Activated CD8-positive, alpha-beta memory T cell treated with anti-CD3 and anti-CD28 coated beads for 48 hours (primary cell): ENCODE measurements at places on chromosomes 16 and 17.

- no peak for DNase-seq
Measured at GRCh38 chr16:88713568-88714419, 7.5 kb downstream of the CTU2 start.

DNA sequence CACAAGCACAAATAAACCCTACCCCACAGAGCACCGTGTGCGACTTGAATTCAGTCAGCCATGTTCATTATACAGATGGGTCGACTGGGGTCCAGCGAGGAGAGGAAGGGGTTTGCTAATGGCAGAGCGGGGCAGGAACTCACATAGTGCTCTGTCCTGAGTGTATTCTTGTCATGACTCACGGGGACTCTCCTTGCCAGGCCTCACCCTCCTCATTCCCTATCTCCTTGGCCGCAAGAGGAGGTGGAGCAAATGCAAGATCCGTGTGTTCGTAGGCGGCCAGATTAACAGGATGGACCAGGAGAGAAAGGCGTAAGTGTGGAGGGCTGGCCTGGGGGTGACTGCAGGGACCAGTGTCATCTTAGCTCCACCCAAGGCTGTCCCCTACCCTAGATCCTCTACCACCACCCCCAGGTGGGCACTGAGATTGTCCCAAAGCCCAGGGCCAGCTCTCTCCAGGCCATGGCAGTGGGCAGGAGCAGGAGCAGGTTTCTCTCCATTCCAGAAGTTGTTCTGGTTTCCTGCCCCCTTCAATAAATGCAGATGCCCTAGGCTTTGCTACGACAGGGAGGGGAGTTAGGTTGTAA is 29.4 kb downstream of the SLC12A3 start:
- no peak for DNase-seq

DNA sequence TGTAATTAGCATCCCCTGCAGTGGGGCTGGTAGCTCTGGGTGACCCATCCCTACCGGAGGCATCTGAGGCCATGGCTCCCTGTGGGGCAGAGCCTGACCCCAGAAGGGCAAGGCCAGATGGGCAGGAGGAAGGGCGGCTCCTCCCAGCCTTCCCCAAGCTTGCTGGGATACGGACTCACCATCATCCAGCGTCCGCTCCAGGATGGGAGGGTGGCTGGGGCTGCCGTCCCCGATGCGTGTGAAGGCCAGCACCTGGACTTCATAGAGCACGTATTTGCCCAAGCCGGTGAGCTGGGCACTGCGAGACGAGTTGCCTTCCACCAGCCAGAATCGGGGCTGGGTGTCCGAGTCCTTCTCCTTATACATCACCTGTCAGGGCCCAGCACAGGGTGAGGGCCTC is 81.6 kb upstream of the CDC42EP4 start:
- no peak for DNase-seq

DNA sequence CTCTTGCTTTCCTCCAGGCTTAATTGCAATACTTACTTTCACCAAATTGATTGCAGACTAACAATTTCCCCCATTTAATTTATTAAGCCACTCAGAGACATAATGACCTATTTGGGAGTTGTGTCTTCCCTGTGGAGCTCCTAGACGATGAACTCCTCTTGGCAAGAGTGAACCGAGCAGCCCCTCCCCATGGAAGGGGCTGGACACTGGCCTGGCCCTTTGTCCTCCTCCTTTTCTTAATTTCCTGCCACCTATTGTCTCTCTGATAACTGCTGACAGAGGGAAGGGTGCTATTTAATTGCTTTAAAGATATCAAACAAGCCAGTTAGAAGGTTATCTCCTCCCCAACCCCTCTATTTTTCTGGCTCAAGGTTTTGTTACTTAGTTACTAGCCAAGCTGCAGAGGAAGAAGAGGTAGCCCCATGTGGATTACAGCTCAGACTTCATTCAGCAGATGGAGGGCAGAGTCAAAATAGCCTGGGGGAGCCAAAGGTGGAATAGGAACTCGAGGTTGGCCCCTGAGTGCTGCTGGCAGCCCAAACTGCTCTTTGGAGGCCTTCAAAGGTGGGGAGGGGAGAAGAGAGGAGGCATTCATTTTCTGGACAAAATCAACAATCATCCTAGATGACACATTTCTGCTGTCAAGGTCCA is 3.7 kb upstream of the SSTR2 start:
- no peak for DNase-seq

DNA sequence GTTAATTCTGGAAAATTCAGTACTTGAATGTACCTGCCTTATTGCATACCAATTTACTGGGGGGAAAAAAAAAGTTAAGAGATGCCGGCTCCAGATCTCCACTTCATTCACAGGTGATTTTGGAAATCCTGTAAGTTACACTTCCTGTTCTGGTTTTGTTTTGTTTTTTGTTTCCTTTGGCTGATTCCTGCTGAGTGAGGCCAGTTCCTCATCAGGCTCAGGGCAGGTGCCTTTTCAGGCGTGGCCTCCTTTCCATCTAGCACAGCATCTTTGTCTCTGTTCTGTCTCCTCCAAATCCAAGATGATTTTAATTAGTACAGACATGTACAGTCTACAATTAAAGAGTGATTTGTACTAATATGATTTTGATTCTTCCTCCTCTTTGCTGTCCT is 19.2 kb downstream of the CYB561 start:
- DNase-seq = no peak

- no peak for DNase-seq
Measured at GRCh38 chr17:75109046-75109406, 743 bp upstream of the ARMC7 start.

- DNase-seq = no peak
Measured at GRCh38 chr17:51258756-51259563, 889 bp downstream of the MBTD1 start.

DNA sequence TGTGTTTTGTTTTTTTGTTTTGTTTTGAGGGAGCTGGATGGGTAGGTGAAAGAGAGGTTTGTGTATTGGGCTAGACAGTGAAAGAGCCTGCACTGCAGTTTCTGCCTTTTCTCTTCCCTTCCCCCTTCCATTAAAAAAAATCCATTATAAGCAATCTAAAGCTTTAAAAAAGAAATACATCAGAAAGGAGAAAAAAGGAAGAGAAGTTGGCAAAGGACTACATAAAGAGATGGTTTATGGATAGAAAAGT is 10.7 kb upstream of the EEF2K start:
- no peak for DNase-seq

GRCh38 chr17:77526259-77526711 is 385.5 kb downstream of the SEC14L1 start:
- DNase-seq = no peak

GRCh38 chr17:41773731-41774193 is 12.7 kb downstream of the JUP start:
- no peak for DNase-seq
